ENCODE measurements at places on chromosomes 5 and 9.

- DNase-seq, result no peak
Measured at GRCh38 chr5:97929383-97929782, 746.3 kb upstream of the RIOK2 start.

DNA sequence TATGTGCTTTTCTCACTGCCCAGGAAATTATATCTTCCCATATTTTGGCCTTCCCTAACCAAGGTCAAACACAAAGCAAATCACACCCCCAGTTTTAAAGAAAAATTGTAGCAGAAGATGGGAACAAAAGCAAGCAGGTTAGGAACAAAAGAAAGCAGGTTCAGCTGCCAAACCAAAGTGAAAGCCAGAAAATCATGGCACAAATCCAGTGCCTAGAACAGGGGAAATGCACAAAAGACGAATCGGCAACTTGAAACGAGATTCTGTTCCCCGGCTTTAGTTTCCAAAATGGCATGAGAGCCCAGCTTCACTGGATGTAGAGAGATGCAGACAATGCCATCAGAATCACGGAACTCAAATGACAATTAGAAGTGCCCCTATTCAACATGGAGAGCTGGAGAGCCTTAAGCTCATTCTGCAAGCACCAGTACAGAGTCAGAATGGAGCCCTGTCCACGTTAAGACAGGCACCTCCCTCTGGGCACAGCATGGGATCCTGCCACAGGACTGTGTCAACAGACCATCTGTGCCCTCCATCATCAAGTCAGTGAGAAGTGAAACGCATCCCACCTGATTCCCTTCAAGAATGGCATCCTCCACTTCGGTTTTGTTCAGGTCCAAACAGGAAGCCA, 13.8 kb downstream of the DNAH5 start:
- no peak for DNase-seq

DNA sequence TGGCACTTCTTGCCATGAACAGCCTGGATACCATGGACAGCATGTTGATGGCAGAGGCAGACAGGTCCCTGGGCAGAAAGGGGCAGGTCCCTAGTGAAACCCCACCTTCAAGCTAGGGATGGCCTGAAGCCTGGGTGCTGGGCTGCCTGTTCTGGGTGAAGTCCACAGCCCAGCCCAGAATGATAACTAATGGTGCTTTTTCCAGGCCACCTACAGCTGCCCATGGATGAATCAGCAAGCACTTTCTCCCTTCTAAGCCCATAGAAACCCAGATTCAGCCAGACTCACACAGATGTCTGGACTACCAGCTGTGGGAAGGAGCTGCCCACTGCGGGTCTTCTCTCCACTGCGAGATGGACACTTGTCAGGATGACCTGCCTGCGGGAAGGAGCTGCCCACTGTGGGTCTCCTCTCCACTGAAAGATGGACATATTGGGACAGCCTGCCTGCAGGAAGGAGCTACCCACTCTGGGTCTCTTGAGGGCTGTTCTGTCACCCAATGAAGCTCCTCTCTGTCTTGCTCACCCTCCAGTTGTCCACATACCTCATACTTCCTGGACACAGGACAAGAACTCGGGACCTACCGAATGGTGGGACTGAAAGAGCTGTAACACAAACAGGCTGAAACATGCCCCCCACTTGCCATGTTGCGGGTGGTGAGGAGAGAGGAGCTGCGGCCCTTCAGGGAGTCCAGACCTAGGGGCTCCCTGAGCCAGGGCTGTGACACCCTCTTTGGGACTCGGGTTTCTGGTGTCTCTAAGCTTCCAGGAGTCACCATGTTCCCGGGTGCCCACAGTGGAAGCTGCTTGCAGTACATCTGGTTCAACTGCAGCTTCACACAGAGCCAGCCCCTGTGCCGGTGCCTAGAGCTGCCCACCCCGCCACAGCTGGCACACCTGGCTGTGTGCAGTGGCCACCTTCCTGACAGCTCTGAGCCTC, 60.7 kb upstream of the SYNPO start:
- DNase-seq, result no peak

- no peak for DNase-seq
Measured at GRCh38 chr5:142239394-142240159, 85.2 kb downstream of the SPRY4 start.

- no peak for DNase-seq
Measured at GRCh38 chr5:86929123-86929766, 311.5 kb downstream of the COX7C start.

DNA sequence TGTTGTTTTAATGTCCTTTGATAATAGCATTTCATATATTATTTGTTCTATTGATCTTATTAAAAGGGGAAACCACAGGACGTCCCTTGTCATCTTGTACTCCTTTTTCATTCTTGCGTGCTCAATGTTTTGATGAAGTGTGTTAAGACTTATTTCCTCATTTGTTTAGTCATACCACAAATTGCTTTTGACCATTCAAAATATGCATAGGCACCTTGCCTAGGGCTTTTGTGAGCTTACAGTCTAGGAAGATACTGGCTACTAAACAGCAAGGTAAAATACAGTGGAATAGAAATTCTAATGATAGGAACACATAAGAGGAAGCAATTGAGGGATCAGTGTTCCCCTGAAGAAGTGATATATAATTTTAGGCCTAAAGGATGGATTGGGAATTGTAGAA, 190.3 kb downstream of the WDR70 start:
- no peak for DNase-seq

DNA sequence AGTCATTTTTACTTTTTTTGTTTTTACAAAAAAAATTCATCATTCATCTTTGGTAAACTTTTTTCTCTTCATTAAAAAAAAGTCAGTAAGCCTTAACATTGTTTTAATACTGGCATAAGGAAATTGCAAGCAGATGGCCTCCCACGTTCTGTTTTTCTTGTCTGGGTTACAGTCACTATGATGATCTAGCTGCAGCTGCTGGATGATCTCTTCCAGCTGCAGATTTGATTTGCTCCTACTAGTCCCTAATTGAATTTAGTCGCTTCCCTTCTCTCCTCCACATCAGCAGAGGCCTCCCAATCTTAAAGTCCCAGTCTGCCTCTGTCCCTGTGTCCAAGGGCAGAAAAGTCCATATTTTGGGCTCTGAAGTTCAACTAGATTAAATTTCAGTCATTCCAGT, 106.8 kb upstream of the PTGER4 start:
- no peak for DNase-seq

DNA sequence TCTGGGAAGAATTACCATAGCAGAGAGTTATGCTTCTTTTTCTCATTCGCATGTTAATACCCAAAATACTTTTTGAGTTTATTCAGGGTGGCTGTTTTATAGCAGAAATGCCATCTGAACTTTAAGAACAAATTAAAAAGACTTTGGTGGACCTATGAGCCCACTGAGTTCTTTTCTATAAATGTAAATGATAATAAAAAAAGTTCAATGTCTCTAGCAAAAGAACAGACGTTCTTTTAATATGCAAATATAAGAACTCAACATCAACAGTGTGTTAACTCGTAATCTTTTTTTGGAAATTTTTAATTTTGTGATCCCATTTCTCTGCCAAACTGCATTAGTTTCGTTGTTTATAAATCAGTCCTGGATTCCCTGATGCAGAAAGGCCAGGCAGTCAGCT, 1283.0 kb upstream of the NUDT12 start:
- DNase-seq, result no peak

DNA sequence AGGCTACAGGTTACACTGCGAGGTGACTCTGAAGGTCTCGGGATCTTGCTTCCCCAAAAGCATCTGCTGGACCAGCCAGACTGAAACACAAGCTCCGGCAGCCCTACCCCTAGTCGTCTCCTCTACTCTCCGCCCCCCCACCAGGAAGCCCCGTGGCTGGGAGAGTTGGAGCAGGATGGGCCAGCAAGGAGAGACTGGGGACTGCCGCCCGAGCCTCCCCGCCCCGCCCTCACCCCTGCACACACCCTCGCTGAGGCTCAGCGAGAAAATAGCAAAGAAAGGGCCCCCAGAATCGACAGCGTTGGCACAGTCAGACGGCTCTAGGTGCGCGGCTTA, 1.3 kb downstream of the TRIM7 start:
- DNase-seq, result no peak

DNA sequence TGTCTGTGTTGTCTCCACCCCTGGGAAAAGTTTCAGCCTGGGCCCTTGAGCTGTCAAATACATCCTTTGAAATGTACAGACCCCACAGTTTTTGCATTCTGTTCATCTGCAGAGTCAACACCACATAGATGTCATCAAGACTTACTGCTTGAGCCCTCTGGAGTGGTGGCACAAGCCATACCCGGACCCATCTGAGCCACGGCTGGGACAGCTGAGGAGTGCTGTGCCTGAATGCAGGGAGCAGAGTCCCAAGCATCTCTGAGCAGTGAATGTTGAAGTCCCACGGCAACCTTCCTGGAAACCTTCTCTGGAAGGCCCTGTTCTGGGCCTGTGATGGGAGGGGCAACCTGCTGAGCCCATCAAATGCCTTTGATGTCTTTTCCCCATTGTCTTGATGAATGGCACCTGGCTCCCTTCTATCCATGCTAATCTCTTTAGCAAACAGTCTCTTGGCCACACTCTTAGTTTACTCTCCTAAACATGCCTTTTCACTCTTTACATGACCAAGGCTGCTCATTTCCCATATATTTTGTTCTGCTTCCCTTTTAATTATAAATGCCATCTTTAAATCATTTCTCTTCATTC, 92.5 kb downstream of the ATPSCKMT start:
- DNase-seq, result no peak

DNA sequence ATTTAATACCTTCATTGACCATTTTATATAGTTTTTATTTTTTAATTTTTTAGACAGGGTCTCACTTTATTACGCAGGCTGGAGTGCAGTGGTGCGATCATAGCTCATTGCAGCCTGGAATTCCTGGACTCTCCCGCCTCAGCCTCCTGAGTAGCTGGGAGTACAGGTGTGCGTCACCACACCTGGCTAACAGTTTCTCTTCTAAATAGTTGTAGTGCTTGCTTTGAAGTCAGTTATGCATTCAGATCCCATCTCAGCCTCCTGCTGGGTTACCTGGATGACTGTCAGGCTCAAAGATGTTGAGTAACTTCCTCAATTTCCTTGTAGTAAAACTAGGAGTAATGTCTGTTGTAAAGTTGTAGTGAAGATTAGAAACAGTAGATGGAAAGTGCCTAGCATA, 21.4 kb downstream of the SNX18 start:
- no peak for DNase-seq

- no peak for DNase-seq
Measured at GRCh38 chr5:150645070-150645700, 4.7 kb downstream of the SYNPO start.

- no peak for DNase-seq
Measured at GRCh38 chr5:174384509-174384947, 339.0 kb downstream of the NSG2 start.

DNA sequence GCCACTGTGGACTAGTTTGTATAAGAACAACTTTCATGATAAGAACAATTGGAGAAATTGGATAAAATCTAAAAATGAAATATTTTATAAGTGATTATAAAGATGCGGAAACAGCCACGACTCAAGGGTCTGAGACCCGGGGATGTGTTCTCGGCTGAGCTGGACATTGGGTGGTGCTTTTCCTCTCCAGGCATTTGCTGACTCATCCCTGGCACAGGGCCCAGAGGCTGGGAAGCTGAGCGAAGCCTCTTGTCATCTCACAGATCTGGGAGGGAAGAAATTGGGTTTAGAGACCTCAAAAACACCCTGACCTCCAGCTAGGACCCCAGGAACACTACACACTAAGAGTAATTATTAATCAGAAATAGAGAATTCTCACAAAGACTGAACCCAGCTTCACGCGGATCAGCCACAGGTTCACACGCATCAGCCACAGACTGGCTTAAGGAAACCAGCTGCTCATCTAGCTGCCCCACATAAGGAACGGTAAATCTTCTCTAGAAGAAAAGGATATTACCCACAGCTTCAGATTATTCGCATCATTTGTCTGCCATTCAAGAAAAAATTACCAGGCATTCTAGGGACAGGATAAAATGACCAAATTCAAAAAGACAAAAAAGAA, 2.8 kb upstream of the OR2V1 start:
- no peak for DNase-seq

GRCh38 chr5:143126174-143127019, 277.1 kb downstream of the NR3C1 start:
- no peak for DNase-seq

DNA sequence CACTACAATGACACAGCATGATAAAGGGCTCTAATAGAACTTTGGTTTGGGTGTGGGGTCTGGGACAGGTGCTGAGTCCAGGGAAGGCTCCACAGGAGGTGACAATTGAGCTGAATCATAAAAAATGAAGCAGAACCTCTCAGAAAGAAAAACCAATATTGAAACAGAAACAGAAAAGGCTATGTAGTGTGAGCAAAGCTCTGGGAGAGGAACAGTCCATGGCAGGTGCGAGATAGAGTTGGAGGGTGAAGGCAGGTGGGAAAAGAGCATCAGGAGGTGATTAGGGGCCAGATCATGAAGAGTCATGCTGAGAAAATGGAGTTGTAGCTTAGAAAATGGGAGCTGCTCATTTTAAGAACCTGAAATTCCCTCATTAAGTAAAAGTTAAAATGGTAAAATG, 164.9 kb downstream of the KCTD16 start:
- no peak for DNase-seq

DNA sequence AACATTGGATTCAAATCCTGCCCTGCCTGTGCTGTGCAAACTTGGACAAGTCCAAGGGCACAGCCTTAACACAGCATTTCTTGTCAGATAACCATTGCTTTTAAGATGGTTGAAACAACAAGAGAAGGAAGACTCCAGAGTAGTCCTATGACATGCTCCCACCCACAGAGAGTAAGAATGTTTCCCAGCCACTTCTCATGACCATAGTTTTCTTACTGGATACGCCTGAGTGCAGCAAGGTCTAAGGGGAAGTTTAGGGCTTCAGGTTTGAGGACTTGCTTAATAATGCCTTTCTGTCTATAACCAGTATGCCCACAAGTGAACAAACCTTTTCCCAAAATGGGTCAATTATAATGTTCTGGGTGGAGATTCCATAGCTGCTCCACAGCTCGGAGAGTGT, 126.4 kb downstream of the SLF1 start:
- no peak for DNase-seq

DNA sequence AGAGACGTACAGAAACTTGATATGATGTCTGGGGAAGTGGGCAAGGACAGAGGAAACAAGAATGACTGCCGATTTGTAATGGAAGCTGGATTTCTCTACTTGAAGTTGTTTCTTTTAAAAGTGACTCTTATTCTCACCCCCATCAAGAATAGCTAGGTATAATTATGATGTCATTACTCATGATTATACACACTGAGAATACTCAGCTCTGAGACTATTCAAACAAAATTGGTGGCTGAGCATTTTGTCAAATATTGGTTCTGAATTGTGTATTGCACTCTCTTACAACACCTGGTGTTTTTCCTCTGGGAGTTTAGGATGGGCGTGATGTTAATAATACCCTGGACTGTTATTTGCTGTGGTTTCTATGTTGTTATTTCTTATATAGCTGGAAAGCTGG, 46.3 kb downstream of the MAST4 start:
- no peak for DNase-seq

GRCh38 chr5:107542428-107542827, 128.3 kb downstream of the EFNA5 start:
- DNase-seq, result no peak

DNA sequence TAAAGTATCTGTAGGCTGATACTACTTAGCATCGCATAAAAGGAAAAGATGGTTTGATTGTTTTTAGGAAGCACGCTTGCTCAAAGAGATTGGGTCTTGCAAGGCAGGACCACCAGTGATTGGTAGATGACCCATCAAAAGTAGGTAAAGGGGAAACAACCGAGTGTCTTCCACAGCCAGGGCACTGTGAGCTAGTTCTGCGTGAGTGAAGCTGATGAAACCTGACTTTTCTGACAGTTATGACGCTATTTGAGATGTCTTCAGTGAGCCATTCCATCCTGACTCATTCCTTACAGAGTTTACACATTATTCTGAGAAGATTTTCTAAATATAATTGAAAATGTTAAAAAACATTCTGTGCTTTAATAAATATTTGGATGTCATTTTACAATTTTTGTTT, 49.7 kb downstream of the BASP1 start:
- no peak for DNase-seq

GRCh38 chr9:76519075-76519835, 60.3 kb downstream of the GCNT1 start:
- DNase-seq, result no peak
